ENCODE measurements at places on chromosomes 12 and 14.

DNA sequence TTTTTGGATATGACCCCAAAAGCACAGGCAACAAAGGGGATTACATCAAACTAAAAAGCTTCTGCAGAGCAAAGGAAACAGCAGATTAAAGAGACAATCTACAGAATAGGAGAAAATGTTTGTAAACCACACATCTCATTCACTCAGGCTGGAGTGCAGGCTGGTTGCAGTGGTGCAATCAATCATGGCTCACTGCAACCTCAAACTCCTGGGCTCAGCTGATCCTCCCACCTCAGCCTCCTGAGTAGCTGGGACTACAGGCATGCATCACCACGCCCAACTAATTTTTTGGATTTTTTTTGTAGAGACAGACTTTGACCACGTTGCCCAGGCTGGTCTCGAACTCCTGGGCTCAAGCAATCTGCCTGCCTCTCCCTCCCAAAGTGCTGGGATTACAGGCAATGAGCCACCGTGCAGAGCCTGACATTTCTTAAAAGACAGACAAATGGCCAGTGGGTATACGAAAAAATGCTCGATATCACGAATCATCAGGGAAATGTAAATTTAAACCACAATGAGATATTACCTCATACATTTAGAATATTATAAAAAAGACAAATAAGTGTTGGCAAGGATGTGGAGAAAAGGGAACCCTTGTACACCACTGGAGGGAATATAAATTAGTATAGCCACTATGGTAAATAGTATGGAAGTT lies 9.8 kb downstream of the NCKAP5L start:
- DNase-seq: no peak

DNA sequence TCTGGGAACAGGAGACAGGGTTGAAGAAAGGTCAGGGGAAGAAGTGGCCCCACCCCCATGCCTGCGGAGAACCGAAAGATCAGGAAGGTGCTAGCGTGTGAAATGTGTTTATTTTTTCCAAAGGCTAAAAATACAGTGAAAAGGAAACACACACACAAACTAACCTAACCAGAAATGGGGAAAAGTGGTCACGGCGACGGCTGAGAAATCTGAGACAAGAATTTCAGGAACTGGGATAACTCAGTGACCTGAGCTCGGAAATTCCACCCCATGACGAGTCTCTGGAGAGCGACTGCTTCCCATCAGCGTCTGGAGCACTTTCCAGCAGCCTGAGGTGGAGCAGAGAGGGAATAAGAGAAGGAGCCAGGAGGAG lies 16.6 kb upstream of the RND1 start:
- DNase-seq: peak; percentile 69

DNA sequence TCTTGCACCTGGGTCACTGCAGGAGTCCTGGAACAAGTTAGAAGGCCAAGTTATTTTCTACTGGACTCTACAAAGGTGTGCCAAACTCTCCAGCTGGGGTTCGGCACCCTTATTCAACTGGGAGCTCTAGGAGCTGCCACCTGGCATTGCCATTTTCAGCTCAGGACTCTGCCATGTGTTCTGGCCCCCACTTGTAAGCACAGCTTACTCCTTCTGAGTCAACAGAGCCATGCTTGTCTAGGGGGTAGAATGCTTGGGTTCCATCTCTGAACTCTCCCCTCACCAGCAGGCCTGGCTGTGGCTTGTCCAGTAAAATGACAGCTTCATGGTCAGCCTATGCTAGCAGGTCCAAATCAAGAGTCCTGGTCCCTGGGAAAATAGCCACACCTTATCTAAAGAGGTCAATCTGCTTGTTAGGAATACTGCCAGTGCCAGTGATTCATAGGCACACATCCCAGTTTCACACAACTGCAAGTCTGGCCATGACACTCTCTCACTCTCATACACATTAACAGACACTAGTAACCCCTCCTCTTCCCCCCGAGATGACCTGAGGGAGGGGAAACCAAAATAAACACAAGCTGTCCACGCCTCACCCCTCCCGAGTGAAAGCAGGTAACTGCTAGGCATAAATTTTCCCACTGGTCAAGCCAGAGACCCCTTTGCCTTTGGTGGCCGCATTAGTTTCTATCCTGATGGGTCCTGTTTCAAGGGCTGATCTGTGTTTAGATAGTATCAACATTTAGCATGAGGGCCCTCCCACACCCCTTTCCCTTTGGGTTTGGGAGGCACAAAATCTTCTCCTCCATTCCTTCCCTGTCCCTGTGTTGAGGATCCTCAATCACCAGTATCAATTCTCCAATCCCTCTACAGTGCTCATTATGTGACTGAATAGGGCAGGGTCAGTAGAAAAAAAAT lies 182.3 kb upstream of the GZMB start:
- DNase-seq: no peak

GRCh38 chr12:105995961-105996431 lies 142.8 kb downstream of the NUAK1 start:
- DNase-seq: no peak

GRCh38 chr12:52232203-52232673 lies 805 bp upstream of the KRT7 start:
- DNase-seq: no peak

DNA sequence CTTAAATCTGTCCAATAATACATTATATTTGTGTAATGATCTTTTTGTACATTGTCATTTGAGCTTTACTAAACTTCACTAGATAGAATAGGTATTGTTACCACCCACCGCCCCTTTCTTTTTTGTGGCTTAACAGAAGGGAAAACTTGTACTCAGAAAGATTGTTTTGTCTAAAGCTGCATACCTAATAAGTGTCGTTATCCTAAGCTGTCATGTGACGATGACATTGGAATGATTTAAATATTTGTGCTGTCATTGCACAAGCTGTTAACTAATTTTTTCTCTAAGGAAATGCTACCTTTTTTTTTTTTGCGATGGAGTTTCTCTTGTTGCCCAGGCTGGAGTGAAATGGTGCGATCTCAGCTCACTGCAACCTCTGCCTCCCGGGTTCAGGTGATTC lies 3.6 kb downstream of the DIP2B start:
- DNase-seq: no peak

DNA sequence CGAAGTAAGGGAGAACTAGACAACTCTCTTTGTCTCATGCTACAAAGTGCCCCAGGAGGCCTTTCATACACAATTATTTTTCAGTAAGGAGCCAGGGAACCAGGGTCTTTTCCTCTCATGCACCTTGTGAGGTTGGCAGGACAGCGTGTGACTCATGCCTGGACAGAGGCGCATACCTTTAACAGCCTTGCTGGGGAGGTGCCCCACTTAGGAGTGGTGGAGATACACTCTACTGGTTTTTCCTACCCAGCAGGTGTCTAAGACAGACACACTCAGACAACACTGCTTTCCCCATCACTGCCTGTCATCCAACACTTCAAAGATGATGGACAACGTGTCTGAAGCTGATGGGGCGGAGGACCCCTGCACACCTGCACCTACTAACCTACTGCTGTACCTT lies 49.1 kb downstream of the B4GALNT3 start:
- DNase-seq: no peak

GRCh38 chr12:57575771-57576612 lies 15.0 kb upstream of the PIP4K2C start:
- DNase-seq: no peak

GRCh38 chr12:101877806-101878242 lies 444 bp downstream of the DRAM1 start:
- DNase-seq: no peak

DNA sequence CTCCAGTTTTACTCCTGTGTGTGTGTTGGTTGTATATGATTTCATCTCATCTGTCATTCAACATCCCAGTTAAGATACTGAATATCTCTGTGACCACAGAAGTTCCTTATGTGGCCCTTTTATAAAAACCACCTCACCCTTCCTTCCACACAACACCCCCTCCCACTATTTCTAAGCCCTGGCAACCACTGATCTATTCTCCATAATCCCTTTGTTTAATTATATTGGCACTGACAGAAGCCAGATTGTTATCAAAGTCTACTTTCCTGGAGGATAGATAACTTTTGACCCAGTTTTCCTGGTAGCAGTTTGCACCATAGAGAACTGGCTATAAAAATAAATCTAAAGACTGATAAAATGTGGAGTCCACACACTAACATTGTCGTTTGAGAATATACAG lies 902.8 kb downstream of the SLC16A7 start:
- no peak for DNase-seq

- no peak for DNase-seq
Observed at GRCh38 chr12:120229071-120229486, 28.2 kb upstream of the RPLP0 start.

DNA sequence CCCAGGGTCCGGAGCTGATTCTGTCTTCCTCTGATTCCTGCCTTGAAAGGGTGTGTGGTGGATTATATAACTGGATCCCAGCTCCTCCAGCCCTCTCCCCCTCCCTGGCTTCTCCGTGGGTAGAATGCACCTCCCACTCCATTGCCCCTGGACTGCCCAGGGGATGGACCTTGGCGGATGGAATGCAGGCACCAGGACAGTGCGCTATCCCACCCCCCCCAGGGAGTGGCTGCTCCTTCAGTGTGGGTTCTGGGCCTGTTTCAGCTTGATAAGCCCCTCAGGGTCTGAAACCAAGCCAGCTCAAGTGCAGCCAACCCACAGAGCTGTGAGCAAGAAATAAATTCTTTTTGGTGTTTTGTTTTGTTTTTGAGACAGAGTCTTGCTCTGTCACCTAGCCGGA lies 112.4 kb upstream of the TMEM132D start:
- DNase-seq: no peak

DNA sequence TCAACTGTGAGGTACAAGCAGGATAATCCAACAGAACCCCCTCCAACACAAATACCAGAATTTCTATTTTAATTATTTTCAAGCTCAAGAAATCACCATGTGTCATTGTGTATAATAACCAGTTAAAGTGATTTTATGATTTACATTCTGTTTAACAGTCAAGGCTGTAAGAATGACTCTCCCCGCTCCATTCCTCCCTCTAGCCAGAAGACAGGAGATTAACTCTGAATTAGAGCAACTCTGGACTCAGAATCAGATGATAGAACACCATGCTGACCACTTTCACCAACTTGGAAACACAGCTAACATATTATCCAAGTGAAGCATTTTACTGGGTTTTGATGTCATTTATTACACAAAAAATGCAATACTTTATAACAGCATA lies 71.9 kb downstream of the ATP2B1 start:
- no peak for DNase-seq

- no peak for DNase-seq
Observed at GRCh38 chr14:95303552-95303951, 16.2 kb downstream of the CLMN start.

GRCh38 chr14:38089123-38089522 lies 118.6 kb upstream of the SSTR1 start:
- no peak for DNase-seq

- no peak for DNase-seq
Observed at GRCh38 chr14:61048640-61049039, 67.6 kb downstream of the SLC38A6 start.

GRCh38 chr14:95832012-95832411 lies 44.6 kb upstream of the TUNAR start:
- no peak for DNase-seq

GRCh38 chr12:39931857-39932256 lies 174.0 kb downstream of the SLC2A13 start:
- DNase-seq: no peak

DNA sequence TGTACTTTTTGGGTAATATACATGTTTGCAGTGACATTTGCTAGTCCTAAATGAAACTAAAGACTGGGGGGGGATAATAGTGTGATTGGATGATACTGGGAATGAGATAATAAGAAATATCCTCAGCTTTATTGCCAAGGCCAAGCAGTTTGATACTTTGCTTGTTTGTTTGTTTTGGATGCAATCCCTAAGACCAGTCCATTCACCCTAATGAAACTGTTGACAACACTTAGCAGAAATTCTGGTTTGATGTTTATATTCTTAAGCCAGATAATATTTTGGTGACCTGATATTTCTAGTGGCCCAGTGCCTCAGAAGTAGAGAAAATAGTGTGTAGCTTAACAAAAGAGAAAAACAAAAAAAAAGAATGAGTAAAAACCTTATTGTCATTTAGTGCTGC lies 1.8 kb downstream of the PHC1 start:
- DNase-seq: no peak

GRCh38 chr12:34393086-34393820 lies 371.0 kb downstream of the ALG10 start:
- no peak for DNase-seq

DNA sequence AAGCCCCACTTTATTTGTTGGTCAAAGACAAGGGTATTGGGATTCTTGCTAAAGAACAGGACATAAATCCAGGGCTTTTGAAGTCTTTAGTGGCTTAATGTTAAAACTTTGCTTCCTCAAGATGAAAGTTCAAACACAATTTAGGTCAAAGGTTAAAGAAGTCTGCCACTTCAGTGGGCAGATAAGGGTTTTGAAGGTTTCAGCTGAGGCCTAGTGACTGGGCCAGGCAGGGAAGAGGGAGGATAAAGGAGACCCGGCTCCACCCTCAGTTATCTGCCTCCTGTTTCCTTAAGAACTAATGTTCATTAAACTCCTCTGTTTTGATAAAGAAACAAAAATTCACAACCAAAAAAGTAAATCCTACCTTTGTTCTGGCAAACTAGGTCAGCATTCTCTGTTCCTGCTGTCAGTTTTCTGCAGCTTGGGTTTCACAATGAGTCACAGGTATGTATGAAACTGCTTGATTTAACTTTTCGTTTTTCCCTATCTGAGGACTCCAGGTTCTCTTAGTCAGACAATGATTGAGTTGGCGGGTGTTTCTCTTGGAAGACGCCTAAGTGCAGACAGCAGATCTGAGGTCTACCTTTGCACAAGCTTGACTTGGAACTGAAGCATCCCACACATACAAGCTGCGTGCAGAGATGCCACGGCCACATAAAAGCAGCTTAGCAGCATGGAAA lies 208.3 kb downstream of the EXOC5 start:
- no peak for DNase-seq

- no peak for DNase-seq
Observed at GRCh38 chr14:88439088-88439487, 53.6 kb downstream of the SPATA7 start.

DNA sequence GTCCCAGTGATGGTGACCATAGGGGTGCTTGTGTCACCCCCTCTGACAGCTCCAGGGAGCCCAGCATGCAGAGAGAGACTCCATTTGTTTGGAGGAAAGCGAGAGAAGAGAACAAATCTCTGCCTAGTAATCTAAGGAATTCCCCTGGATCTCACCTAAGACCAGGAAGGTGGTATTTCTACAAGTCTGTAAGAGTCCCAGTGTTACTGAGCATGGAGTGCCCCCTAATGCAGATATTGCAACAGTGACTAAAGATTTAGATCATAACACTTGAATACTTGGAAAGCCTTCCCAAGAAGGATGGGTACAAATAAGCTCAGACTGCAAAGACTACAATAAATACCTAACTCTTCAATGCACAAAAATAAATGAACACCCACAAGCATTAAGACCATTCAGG lies 360.4 kb upstream of the GARIN6 start:
- no peak for DNase-seq

GRCh38 chr12:92185052-92185451 lies 39.4 kb upstream of the BTG1 start:
- DNase-seq: no peak

GRCh38 chr12:51866324-51866723 lies 17.8 kb upstream of the FIGNL2 start:
- DNase-seq: no peak

- DNase-seq: no peak
Observed at GRCh38 chr14:61362072-61362750, 40.8 kb downstream of the PRKCH start.

- DNase-seq: peak; percentile 8
Observed at GRCh38 chr12:7047306-7047705, 13.2 kb upstream of the C1S start.

All from kidney capillary endothelial cell (primary cell).